ENCODE measurements at places on chromosomes 5 and 9. TPM values are rescaled to one million over a fixed set of nuclear protein-coding genes. Genes with fewer than 3 reads are reported as not detected.

DNA sequence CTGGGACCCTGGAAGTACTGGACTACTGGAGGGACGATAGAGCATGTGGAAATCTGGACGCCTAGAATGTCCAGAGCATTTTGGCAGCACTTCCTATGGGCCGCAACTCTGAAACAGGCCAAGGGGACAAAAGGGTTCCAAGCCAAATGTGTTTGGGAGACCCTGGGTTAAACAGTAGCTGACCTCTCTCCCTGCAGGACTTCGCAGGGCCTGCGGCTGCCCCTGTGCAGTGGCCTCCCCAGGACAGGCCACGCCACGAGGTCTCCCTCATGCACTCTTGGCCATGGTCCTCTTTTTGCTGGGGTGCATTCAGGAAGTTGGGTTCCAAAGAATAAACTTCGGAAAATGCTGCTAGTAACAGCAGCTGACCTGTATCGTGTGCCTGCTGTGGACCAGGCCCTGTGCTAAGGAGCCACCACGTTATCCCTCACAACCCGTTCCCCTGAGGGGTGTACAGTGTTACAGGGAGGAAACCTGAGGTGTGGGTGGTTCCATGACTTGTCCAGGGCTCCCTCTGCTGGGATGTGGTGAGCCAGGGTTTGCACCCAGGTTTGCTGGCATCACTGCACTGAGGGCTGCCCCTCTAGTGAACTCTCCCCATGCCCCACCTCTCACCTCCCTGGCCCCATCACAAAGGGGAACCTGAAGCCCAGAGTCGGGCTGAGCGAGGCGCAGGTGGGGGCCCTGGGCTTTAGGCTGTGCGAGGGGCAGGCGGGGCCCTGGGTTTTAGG is 79.4 kb downstream of the AMBP start:
- no peak for DNase-seq

DNA sequence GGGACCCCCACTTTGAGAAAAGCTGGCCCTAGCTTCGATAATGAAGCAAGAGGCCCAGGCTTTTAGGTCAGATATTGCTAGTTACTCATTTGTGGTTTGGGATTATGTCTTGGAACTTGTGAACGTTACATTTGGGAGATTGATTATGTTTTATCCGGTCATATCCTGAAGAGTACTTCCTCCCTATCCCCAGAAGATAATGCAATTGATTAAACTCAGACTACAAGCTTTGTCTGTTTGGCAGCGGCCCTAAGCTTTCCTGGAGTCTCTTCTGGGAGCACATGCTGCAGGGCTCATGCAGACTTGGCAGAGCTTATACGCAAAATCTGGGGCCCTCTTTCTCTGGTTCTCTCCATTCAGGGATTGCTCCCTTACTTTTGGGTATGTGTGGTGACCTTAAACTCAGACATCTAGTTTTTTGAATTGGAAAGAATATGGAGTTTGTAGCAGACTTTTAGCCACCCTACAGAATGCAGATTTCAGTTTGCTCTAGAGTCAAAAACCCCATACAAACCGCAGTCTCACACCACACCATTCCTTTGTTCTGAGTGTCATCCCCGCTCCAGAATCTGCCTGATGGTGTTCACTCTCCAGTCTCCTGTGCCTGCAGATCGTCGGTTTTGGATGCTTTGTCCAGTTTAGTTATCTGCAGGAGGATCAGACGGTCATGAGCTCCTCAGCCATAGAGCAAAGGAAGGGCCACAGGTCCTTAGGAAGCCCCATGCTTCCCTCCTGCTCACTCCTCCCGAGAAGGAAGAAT is 449.5 kb upstream of the TRPC7 start:
- no peak for DNase-seq

GRCh38 chr9:82410866-82411265 is 422.3 kb downstream of the SPATA31D1 start:
- DNase-seq: no peak

DNA sequence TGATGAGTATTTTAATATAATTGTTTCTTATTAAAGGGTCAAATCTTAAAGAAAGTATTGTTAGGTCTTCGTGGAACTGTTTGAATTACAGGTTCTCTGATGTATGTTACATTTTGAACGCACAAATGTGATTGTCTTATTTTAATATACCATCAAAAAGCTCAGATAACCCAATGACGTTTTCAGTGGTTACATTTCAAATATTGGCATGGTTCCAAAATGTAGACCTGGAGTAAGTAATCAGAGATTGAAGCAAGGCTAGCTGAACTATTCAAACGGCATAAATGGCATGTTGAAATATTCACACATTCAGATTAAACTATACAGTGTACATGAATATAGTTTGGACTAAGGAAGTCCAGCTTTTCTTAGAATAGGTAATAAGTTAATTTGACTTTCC is 281.7 kb upstream of the EFNA5 start:
- no peak for DNase-seq

DNA sequence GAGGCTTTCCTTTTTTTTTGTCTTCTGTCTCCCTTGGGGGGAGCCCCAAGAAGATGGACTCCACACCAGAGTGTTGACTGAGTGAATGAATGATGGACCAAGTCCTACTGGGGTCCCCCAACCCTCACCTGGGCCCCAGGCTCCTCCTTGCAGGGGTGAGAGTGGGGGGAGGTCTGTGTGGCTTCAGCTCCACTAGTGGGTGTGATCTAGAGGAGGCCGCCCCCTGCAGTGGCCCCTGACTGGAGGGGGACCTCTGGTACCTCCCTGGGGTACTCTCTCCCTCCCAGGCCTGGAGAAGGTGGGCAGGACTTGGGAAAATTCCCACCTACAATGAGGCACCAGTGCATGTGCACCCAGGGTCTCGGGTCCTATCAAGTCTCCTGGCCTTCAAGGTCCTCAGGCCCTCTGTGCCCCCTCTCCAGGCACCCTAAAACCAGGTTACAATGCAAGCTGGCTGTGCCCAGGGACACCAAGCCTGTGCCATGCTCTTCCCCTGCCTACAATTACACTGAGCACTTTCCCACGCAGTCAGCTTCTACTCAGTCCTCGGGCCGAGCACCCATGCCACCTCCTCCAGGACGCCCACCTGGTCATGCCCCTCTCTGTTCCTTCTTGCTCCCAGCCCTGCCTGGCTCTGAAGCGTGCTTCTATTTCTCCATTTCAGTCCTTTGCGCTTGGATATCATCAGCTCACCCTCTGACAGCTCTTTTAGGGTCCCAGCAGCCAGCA is 117.2 kb upstream of the PHYKPL start:
- DNase-seq: no peak

DNA sequence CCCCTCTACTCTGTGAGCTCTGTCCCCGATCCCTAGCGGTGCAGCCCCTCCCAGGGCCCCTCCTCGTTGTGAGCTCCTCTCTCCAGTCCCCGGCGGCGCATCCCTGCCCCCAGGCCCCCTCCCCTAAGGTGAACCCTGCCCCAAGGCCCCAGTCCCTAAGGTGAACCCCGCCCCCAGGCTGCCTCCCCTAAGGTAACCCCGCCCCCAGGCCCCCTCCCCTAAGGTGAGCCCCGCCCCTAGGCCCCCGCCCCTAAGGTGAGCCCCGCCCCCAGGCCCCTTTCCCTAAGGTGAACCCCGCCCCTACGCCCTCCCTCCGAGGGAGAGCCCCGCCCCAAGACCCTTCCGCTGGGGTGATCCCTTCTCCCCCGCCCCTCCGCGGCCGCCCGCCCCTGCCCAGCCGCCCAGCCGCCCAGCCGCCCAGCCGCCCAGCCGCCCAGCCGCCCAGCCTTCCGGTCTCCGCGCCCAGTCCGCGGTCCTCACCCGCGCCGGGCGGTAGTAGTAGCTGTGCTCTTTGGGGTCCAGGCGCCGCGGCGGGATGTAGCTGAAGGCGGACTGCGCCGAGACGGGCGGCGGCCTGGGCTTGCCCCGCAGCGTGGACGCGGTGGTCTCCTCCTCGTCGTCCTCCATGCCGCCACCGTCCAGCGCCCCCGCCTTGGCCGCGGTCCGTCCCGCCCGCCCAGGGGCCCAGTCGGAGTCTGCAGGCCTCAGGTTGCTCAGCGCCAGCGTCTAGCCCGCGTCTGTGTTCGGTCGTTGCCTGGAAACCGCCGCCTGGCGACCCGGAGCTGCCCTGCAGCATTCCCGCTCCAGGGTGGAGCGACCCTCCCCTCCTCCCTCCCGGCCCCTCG is at the start of gene CFAP90:
TSS of gene CFAP90 (minus strand) at position 739 of the 845 bp plus-strand sequence. CDS start at position 627, 112 bp downstream.
- peak; percentile 52 for DNase-seq

Gene C5orf58
- total RNA-seq: not detected

Gene TLX3
- not detected for total RNA-seq

GRCh38 chr9:36999728-37000333 is 34.2 kb downstream of the PAX5 start:
- DNase-seq: no peak

Gene ARSK
- 5.2 TPM for total RNA-seq

DNA sequence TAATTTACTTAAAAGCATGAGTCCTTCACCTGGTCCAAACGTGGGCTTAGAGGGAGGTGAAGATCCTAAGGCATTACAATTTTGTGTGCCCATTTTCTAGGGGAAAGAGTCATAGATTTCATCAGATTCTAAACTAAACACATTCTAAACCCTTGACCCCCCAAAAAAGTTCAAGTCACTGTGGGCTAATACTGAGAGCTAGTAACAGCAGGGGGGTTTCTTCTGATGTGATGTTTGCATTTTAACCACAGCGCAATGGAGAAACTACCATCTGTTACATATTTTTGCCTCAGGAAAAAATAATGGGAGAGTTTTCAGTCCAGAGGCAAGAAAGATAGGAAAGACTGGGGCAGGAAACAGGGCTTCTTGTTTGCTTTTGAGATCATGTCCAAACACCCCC is 110.8 kb upstream of the SLC1A3 start:
- DNase-seq: no peak

Gene NR4A3
- 26.2 TPM for total RNA-seq

Gene CARTPT
- not detected for total RNA-seq

DNA sequence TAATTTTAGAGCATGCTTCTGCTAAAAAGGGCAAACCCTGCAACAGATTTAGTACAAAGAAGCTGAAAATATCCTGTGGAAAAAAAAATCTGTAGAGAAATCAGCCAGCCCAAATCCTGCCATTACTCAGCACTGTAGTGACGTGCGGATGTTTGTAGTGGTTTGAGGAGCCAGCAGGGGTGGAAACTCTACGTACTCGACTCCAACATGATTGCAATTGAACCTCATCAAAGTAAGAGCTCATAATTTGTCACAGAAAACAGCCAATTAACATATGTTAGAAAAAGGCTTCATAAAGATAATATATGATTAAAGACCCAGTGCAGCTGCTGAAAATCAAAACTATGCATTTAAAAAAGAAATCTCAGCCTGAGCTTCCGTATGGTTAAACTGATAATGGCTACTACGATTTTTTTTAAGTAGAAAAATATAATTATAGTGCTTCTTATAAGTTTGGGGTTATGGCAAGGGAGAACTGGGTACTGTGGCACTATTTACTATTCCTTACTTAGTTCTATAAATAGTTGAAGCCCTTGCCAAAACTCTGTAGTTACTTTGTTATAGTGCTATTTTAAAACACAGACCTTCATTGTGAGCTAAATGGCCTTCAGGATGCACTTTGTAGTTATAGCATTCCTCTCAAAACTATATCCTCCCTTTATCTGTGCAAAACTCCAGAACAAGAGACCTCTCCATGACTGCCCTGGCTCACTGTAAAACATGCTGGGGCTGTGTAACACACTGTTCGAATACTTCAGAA is 49.4 kb downstream of the MEF2C start:
- DNase-seq: no peak

DNA sequence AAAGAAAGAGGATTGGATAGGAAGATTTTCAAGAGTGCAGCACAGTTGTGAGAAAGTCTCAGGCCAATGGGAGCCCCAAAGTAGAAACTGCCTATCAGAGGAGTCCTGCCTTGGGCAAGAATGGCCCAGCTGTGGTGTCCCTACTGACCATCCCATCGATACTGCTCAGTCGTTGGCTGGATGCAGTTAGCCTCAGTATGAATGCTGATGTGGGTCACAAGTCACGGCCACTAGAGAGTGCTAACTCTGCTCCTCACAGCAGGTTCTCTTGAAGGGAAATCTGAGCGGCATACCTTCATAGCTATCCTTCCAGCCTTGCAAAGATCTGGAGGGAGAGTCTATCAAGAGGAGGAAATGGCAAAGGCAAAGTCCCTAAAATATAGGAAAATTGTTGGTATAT is 11.6 kb upstream of the CETN3 start:
- no peak for DNase-seq

DNA sequence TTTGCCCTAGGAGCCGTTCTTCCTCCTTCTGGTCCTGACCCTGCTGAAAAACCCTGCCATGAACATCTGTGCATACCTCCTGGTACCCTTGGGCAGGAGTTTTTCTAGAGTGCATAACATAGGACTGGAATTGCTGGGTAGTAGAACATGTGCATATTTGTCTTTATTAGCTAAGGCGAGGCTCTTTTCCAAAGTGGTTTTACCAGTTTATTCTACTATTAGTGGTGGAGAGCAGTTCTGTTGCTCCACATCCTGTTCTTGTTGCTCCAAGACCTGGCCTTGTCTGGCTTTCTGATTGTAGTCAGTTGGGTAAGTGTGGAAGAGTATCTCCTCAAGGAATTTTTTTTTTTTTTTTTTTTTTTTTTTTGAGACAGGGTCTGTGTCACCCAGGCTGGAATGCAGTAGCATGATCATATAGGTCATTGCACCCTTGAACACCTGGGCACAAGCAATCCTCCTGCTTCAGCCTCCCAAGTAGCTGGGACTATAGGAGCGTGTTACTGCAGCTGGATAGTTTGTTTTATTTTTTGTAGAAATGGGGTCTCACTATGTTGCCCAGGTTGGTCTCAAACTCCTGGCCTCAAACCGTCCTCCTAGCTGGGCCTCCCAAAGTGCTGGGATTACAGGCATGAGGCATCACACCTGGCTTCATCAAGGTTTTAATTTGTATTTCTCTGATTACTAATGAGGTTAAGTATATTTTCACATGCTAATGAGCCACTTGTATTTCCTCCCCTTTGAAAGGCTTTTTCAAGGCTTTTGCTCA is 85.2 kb downstream of the SPRY4 start:
- DNase-seq: no peak

- DNase-seq: no peak
Observed at GRCh38 chr5:114360357-114360756, 1.5 kb upstream of the KCNN2 start.

DNA sequence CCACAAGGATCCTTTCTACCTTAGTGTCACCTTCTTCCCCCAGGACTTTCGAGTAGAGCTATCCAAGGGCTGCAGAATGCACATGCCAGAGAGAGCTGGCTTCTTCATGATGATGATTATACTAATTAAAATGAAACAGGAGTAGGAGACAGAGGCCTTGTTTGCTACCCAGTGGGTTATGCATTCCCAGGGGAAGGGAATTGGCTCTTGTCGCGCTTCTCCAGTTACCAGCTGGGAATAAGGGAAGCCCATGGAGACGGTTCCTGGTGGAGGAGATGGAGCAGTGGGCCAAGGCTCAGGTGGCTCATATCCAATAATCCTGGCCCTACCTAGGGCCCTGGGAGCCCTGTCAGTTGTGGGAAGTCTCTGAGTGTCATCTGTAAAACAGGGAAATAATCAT is 65.1 kb downstream of the WWC1 start:
- DNase-seq: no peak

DNA sequence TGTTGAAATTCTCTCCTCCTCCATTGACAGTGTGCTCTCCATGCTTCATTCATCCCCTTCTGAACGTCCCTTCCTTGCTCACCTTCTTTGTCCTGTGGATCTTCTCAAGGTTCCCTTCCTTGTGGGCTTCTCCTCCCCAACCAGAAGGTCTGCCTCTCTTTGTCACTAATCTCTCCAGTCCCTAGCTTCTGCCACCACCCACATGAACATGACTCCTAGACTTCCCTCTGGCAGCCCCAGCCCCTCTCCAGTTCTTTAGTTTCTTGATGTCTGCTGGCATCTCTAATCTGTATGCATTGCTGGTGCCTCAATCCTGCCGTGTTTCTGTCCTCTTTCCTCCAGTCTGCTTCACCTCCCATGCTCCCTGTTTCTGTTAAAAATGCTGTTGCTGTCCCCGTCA is 79.3 kb downstream of the ARHGAP26 start:
- DNase-seq: no peak

Gene GDNF
- not detected for total RNA-seq

Gene CLTB
- total RNA-seq: 66.1 TPM

- DNase-seq: no peak
Observed at GRCh38 chr5:68920888-68921287, 172.9 kb upstream of the SLC30A5 start.
